ENCODE measurements at places on chromosomes 3 and 15. TPM values are rescaled to one million over a fixed set of nuclear protein-coding genes. Genes with fewer than 3 reads are reported as not detected.

DNA sequence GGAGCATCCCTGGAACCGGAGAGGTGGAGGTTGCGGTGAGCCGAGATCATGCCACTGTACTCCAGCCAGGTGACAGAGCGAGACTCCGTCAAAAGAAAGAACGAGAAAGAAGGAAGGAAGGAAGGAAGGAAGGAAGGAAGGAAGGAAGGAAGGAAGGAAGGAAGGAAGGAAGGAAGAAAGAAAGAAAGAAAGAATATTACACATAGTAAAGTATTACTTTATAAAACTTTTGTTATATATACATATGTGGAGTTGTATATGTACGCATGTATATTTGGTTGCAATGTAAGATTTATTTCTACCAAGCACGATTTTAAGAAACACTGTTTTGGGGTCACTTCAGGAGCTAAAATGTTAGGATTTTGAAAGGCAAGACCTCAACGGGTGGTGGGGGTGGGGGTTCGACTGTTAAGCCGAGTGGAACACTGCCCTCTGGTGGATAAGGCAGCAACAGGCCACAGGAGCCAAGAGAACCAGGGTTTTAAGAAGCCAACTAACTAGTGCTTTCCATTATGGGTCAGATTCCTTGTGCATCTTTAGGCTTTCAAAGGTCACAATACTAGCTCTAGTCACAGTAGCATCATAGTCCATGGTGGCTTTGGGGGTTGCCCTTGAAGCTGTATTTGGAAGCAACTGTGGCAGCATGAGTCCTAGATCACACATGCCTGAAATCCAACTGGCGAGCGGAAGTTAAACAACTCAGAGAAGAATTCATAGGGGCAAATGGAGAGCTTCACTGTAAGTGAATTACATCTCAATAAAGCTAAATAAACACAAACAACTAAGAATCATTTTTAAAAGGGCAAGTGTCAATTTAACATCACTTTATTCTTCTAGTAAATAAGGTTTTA lies 22.5 kb downstream of the GLB1 start:
- DNase-seq = peak; percentile 91
- H3K4me3 ChIP-seq = no peak overlapping the region
- no peaks in the 10 kb centered on the region for H3K4me1 ChIP-seq

GRCh38 chr3:29515451-29515850 lies 234.6 kb downstream of the RBMS3 start:
- H3K4me1 ChIP-seq = no peaks in the 10 kb centered on the region
- no peak overlapping the region for H3K27ac ChIP-seq
- DNase-seq = peak; percentile 62
- H3K4me3 ChIP-seq = no peak overlapping the region
- no peaks in the 10 kb centered on the region for H3K27me3 ChIP-seq
- H3K36me3 ChIP-seq = no peaks in the 10 kb centered on the region

DNA sequence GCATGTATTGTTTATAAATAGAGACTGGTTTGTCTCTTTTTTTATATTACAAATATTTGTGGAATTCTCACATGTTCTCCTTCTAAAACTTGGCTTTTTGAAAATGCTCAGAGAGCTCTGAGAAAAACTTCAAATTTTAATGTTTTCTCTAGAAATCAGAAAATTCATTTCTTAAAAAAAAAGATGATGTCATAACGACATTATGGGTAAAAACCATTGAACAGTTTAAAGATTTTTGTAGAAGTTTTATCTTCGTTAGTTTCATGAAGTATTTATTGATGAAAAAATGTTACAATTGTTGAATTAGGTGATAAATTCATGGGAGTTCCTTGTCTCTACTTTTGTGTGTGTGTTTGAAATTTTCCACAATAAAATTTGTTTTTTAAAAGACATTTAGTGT lies 81.3 kb downstream of the SATB1 start:
- no peaks in the 10 kb centered on the region for H3K27me3 ChIP-seq
- H3K27ac ChIP-seq = no peak overlapping the region
- no peak for DNase-seq
- no peak overlapping the region for H3K4me3 ChIP-seq
- no peaks in the 10 kb centered on the region for H3K4me1 ChIP-seq
- H3K36me3 ChIP-seq = peaks cover 12% of the 10 kb centered on the region

DNA sequence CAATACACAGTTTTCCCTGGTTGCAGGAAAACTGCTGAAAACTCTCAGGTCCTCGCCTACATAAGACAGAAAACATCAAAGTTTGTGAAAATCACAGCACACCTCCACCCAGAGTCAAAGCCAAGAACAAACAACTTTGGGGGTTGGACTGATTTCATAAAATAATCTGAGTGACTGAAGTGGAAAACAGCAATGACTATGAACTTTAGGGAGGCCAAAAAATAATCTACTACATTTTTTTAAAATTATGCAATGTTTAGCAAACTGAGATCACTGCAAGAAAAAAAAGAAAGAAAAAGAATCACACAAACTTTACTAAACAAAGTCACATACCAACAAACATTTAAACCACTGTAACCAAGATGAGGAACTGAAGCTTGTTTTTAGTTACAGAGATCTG lies 15.9 kb upstream of the FOXP1 start:
- no peak overlapping the region for H3K27ac ChIP-seq
- H3K27me3 ChIP-seq = no peaks in the 10 kb centered on the region
- no peaks in the 10 kb centered on the region for H3K4me1 ChIP-seq
- no peak for DNase-seq

GRCh38 chr3:154584974-154585373 lies 155.0 kb upstream of the GPR149 start:
- H3K4me3 ChIP-seq = no peak overlapping the region
- no peaks in the 10 kb centered on the region for H3K27me3 ChIP-seq
- DNase-seq = no peak

DNA sequence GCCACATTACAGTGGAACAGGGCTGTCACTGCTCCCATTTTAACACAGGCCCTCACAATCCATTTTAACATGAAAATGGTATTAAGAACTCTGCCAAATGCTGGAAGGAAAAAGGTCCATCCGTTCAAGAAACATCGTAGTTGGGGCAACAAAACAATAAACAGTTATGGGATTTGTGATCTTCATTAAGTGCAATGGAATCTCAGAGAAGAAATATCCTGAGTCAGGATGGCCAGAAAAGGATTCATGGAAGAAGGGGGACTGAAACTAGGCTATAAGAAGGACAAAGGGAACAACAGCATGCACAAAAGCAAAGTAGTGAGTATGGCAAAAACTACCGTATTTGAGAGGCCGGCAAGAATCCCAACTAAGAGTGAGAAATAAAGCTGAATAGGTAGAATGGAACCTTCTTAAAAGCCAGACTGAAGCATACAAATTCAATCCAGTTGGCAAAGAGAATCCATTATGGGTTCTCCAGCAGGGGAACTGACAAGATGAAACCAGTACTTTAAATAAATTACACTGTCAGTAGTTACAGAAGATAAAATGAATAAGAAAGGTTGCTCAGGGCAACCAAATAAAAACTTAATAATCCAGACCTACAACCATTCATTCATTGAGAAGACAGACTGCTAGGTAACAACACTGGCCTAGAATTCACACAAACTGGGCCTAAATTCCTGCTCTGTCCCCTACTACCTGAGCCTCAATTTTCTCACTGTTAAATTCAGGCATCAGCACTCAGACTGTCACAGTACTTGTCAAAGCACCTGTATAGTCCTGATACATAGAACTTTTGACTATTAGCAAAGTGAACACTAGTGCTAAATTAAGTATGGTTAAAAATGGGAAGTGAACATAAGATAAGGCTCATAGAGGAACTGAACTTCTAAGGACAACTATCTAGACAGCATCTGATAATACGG lies 6.3 kb downstream of the TBL1XR1 start:
- DNase-seq = no peak
- H3K4me3 ChIP-seq = peak overlapping the region; percentile 59
- H3K36me3 ChIP-seq = peaks cover 18% of the 10 kb centered on the region
- peak overlapping the region; percentile 64 for H3K27ac ChIP-seq

DNA sequence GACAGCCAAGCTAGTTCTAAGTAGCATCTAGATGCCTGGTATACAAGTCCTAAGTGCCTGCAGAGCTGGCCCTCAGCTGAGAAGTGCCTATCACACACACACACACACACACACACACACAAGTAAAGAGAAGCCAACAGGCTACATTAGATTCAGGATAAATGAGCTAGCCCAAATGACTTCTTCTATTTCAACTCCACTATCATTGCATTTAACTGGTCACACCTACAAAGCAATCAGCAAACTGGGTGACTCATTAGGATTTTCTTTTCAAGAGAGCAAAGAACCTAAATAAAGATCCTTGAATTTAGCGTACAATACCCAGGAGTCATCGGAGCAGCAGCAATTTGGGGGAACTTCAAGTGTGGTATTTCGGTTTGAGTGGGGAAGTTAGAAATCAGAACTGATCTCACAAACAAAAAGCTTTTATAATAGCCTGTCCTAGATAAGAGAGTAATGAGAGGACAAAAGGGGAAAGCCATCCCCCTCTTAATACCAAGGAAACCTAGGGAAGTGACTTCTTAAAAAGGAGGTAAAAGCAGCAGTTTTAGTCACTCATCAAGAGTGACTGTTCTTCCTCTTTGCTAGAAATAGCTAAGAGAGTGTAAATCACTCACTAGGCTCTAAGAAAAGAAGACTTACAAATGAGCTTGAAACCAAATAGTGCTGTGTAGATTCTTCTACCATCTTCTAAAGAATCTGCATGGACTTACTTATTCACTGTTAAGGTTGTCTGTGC lies 112.7 kb downstream of the TNIK start:
- peaks cover 44% of the 10 kb centered on the region for H3K27me3 ChIP-seq
- DNase-seq = no peak
- H3K4me1 ChIP-seq = peaks cover 6% of the 10 kb centered on the region
- no peak overlapping the region for H3K27ac ChIP-seq
- no peak overlapping the region for H3K4me3 ChIP-seq

DNA sequence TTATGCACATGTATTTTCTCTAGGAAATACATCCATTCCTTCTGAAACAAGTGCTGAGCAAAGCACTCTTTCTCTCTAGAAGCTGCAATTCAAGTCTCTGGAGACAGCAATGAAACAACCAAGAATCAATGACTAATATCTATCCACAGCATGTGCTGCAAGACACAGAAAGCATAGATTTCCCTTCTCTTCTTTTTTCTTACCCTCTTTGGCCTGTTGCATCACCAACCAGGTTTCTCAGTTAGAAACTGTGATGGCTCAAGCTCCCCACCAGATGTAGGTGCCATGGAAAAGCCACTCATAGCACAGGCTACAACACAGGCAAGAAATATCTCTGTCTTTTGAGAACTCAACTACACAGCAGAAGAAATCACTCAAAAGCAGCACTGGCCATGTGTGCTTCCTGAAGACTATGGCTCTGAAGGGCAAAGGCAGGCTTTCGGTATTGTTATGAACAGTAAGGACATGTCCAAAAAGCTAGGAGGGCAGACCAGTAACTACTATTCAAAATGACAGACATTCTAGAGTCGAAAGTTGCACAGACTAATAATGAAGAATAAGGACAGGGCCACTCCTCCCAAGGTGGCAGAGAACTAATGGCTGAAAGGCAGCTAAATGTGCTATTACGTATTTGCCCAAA lies 15.5 kb downstream of the ZDHHC3 start:
- H3K27ac ChIP-seq = no peak overlapping the region
- no peaks in the 10 kb centered on the region for H3K4me1 ChIP-seq
- no peak for DNase-seq
- no peaks in the 10 kb centered on the region for H3K27me3 ChIP-seq
- no peak overlapping the region for H3K4me3 ChIP-seq

DNA sequence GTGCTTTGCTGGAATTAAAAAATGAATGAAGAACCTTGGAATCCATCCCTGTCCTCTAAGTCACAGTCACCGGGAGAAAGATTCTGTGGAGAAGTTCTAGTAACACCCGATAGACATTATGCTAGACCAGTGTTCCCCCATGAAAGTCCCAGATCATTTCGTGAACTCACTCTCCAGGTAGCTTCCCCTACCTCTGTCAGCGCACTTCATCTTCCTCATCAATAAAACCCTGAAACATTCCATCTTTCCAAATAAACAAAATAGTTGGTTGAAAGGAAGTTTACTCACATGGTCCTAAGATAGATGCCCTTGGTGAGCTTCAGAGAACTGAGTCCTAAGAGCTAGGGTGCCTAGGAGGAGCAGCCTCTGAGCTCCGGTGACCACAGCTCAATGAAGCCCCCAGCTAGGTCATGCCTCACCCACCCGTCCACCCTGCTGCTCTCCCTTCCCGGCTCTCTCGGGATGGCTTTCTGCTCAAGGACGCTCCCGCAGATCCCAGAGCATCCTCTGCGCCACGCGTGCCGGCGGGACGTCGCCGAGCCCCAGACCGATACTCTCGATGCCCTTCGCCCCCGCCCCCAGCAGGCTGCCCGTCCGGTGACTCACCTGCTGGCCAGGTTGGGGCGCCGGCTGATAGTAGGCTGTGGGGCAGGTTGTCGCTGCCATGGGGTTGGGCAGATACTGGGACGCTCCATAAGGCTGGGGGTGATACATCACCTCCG lies 776 bp downstream of the VGLL3 start:
- no peak overlapping the region for H3K27ac ChIP-seq
- H3K36me3 ChIP-seq = no peaks in the 10 kb centered on the region
- no peaks in the 10 kb centered on the region for H3K4me1 ChIP-seq
- peak overlapping the region; percentile 79 for H3K4me3 ChIP-seq
- peak; percentile 88 for DNase-seq

- H3K36me3 ChIP-seq = no peaks in the 10 kb centered on the region
- no peak overlapping the region for H3K27ac ChIP-seq
- H3K4me1 ChIP-seq = no peaks in the 10 kb centered on the region
- H3K4me3 ChIP-seq = no peak overlapping the region
- DNase-seq = peak; percentile 23
Observed at GRCh38 chr15:28992336-28992864, 106.6 kb downstream of the APBA2 start.

- H3K4me3 ChIP-seq = peak overlapping the region; percentile 4
- H3K36me3 ChIP-seq = peaks cover 57% of the 10 kb centered on the region
- no peaks in the 10 kb centered on the region for H3K27me3 ChIP-seq
- no peak overlapping the region for H3K27ac ChIP-seq
- DNase-seq = peak; percentile 55
- H3K4me1 ChIP-seq = no peaks in the 10 kb centered on the region
Observed at GRCh38 chr15:45048794-45049631, 26.0 kb downstream of the SORD start.

DNA sequence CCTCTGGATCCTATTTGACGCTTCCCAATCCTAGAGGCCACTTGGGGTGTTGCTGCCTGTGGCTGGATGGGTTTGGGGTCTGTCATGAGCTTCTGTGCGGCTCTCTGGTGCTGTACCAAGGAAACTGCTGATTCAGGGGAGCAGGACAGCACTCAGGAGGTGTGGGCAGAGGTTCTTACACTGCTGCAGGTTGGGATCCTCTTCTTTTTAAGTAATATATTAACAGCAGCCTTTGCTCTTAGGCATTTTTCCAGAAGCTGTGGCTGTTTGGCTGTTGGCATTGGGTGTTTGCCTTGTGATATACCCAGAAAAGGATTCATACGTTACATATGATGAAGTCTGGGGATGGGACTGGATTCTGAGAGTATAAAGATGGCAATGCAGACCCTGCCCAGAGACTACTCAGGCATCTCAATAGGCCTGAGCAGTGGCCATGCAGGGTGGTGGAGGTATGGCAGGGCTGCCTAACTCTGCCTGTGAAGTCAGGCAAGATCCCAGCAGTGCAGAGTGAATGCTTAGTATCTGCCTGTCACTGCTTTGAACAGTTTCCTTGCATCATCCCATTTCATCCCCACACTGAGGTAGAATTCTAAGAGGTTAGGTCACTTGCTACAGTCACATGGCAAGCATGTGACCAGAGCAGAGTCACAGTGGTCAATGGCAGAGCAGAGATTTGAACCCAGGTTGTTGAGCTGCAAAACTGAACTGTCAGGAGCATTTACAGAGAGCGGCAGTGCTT lies 3.9 kb downstream of the ABHD6 start:
- no peak overlapping the region for H3K27ac ChIP-seq
- peaks cover 22% of the 10 kb centered on the region for H3K27me3 ChIP-seq
- no peaks in the 10 kb centered on the region for H3K36me3 ChIP-seq
- H3K4me3 ChIP-seq = no peak overlapping the region
- DNase-seq = no peak

The LARP6 gene
- 23.6 TPM for total RNA-seq

The PCOLCE2 gene
- 17.0 TPM for total RNA-seq

The GATA2 gene
- total RNA-seq = 0.31 TPM
